ENCODE measurements at places on chromosomes 7 and 10. TPM values are rescaled to one million over a fixed set of nuclear protein-coding genes. Genes with fewer than 3 reads are reported as not detected.

DNA sequence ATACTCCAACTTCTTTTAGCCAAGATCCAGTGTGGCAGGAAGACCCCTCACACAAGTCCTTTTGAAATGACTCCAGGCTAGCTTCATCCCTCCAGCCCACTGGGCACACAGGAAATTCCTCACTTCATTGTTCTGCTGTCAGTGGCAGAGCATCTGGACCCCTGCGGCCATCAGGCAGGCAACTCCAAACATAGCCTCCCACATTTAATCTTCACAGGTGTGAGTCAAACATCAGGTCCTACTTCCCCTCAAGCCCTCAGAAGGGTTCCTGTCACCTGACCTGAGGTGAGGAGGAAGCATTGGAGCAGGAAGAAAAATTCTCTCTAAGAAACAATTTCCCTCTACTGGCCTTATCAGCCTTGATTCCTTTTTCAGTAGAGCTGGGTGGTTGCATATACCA, 51.1 kb upstream of the C1GALT1 start:
- DNase-seq, result no peak

- DNase-seq, result peak; percentile 27
Measured at GRCh38 chr10:60604342-60604741, 173.9 kb upstream of the CDK1 start.

Gene LRRC18
- total RNA-seq, result not detected

Gene ORC5
- 43.8 TPM for total RNA-seq

GRCh38 chr7:28230261-28230660, 49.7 kb upstream of the JAZF1 start:
- DNase-seq, result no peak

DNA sequence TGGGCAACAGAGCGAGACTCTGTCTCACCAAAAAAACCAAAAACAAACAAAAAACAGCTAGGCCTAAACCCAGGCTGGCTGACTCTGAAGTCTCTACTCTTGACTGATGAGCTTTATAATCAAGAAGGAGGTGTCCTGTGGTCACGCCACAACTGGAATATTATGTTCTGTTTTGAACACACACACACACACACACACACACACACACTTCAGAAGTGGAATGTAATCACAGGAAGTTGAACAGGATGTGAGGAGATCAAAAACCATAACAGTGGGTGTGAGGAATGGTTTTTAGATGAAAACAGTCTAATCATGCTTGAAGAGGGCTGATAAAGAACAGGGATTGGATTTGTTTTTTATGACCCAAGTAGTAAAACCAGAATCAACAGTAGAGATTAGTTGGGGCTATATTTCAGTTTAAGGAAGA, 51.1 kb upstream of the IL6 start:
- peak; percentile 17 for DNase-seq

Gene CRPPA
- total RNA-seq, result 2.9 TPM

- DNase-seq, result no peak
Measured at GRCh38 chr10:93701866-93702209, 554 bp downstream of the FRA10AC1 start.

DNA sequence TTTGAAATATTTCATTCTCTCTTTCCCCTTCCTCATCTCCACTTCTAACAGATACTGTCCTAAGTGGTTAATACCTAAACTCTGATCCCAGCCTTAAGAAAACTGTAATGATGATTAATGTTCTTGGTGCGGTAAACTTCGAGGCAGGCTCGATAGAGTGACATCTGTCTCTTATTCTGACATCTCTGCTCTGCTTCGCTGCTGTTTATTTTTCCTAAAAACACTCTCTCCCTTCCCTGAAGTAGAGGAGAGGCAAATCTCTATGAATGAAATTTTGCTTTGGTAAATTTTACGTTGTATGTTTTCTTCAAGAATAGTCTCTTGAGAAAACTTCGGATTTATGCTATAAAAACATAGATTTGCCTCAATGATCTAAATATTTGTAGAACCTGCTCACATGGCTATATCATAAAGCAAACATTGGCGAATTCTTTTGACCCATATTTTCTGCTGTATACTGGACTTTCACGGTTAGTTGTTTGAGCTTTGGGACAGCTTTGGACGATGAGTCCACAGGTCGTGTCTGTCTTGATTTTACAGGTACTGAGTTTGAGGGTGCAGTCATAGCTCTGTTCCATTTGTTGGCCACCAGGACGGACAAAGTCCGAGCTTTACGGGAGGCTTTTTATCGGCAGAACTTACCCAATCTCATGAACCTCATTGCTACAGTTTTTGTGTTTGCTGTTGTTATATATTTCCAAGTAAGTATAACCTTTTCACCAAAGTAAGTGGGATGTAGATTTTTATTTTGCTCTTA, 27.1 kb downstream of the SEC61A2 start:
- DNase-seq, result no peak

GRCh38 chr7:98222533-98223195, 11.4 kb downstream of the BHLHA15 start:
- DNase-seq, result no peak

Gene ARID5B
- 28.1 TPM for total RNA-seq

Gene KCP
- total RNA-seq, result 0.27 TPM

Gene FAM131B
- total RNA-seq, result 0.54 TPM

Gene CALHM3
- not detected for total RNA-seq

Gene CACNB2
- 6.7 TPM for total RNA-seq

- DNase-seq, result no peak
Measured at GRCh38 chr7:114940220-114940619, 18.3 kb downstream of the MDFIC start.

DNA sequence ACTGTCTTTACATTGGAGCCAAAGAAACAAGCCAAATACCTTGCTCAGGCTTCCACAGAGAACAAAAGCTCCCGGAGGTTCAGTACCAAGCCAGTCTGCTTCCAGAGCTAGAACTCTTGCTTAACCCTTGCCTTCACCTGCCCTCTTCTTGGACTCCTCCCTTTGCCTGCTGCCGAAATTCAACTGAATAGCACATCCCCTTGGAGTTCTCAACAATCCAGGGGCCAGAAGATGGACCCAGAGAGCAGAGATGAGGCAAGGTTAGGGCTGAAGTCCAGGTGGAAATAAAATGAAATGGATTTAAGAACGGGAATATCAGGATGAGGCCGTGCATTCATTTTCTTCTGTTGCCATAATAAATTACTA, 876 bp upstream of the PIK3AP1 start:
- DNase-seq, result no peak

DNA sequence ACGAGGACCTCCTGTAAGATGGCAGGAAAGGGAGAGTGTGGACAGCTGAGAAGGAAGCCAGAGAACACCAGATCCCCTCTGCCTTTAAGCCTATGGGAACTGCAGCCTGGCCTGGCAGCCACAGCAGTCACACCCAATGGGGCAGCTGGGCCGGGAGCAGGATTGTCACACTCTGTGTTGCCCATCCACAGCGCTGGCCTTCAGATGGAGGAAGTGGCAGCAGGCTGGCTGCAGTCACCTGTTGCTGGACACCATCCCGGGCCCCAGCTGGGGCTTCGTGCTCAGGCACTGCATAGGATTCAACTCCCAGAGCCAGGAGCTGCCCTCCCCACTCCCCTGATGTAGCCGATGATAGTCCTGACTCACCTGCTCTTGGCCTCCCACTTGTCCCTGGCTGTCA, 114.4 kb downstream of the COL13A1 start:
- DNase-seq, result no peak

Gene NXPH1
- total RNA-seq, result not detected

Gene SMNDC1
- 14.2 TPM for total RNA-seq

DNA sequence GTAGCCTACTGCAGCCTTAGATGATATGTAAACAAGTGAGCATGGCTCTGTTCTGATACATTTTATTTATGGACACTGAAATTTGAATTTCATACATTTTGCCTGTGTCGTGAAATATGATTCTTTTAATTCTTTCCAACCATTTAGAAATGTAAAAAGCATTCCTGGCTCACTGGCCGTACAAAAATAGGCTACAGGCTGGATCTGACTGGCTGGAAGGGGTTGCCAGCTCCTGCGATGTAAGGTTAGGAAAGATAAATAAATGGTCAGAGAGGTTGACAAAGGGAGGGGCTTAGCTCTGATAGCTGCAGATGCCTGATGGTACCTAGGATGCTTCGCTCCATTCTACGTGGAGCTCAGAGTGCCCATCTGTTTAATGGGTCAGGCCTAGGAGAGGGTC, 3.4 kb downstream of the ADCYAP1R1 start:
- no peak for DNase-seq

GRCh38 chr10:70546584-70546983, 56.0 kb downstream of the PRF1 start:
- DNase-seq, result peak; percentile 66

- no peak for DNase-seq
Measured at GRCh38 chr7:75635036-75635435, 103.7 kb downstream of the HIP1 start.
